ENCODE measurements at places on chromosomes 13 and 19.

GRCh38 chr13:99342723-99343315, 35.6 kb upstream of the GPR183 start:
- DNase-seq: no peak

GRCh38 chr13:56561327-56561726, 579.4 kb upstream of the PRR20A start:
- DNase-seq: no peak

GRCh38 chr13:60242043-60242595, 78.4 kb upstream of the DIAPH3 start:
- DNase-seq: no peak

DNA sequence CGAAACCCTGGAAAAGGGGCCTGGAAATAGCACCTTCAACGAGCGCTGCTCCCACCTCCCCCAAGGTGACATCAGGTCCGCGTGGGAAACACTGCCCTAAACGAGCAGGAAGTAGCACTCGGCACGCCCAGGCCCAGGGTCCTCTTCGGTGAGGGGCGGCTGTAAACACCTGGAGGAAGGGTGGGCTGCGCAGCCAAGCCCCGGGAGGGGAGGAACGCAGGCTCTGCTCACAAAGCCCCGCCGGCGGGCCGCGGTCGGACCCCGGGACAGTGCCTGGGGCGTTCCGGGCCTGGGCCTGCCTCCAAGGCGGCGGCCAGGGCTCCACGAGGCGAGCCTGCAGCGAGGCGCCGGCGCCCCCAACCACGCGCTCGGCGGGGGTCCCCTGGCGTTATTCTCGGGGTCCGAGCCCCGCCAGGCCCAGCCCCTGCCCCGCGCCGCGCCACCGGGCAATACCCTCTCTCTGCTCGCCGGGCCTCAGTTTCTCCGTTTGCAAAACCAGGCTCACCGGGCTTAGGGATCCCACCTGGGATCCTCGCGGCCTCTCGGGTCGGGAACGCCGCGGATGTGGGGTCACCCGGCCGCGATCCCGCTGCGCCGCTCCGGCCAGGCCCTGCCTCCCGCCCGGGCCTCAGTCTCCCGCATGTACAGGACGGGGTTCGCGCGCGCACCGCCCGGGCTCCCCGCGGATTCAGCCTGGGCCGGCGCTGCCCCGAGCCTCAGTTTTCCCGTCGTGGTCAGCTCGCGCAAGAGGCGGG, 630 bp downstream of the RNF126 start:
- DNase-seq: peak; percentile 75

DNA sequence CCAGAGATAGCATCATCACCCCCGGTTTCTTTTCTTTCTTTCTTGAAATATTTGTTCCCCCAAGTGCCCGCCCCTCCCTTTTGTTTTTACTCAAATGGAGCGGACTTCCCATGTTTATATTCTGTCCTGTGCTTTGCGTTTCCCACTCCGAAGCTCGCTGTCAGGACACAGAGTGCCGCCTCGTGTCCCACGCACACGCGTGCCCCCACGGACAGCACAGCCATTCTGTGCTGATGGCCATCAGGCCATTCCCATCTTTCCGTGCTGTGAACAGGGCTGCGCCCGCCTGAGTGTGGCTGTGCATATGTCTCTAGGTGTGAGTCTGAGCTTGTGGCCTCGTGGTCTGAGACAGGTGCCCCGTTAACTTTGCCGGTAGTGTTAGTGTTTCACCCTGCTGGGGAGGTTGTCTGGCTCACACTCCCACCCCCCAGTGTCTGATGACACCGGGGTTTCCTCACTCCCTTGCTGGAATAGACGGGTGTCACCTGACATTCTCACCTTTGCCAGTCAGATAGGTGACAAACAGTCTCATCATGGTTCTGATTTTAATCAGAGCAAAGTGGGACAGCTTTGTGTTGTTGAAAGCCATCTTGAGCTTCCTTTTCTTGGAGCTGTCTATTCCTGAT, 6.9 kb downstream of the PAK4 start:
- DNase-seq: no peak

- no peak for DNase-seq
Measured at GRCh38 chr19:10907925-10908324, 20.5 kb downstream of the YIPF2 start.

DNA sequence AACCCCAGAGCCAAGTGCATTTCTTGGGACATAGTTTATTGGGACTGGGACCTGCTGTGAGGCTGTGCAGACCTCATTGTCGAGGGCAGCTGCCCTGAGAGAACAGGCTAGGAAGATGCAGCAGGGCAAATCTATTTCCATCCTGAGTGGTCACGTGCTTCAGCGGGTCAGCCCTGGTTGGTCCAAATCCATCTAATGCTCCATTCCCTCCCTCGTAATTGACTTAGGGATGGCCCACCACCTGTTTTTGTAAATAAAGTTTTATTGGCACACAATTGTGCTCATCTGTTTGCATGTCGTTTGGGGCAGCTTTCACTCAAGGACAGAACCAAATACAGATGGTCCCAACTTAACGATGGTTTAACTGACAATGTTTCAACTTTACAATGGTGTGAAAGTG, 75.5 kb upstream of the ADGRE5 start:
- no peak for DNase-seq

- DNase-seq: no peak
Measured at GRCh38 chr13:45928843-45929242, 77.3 kb upstream of the SIAH3 start.

DNA sequence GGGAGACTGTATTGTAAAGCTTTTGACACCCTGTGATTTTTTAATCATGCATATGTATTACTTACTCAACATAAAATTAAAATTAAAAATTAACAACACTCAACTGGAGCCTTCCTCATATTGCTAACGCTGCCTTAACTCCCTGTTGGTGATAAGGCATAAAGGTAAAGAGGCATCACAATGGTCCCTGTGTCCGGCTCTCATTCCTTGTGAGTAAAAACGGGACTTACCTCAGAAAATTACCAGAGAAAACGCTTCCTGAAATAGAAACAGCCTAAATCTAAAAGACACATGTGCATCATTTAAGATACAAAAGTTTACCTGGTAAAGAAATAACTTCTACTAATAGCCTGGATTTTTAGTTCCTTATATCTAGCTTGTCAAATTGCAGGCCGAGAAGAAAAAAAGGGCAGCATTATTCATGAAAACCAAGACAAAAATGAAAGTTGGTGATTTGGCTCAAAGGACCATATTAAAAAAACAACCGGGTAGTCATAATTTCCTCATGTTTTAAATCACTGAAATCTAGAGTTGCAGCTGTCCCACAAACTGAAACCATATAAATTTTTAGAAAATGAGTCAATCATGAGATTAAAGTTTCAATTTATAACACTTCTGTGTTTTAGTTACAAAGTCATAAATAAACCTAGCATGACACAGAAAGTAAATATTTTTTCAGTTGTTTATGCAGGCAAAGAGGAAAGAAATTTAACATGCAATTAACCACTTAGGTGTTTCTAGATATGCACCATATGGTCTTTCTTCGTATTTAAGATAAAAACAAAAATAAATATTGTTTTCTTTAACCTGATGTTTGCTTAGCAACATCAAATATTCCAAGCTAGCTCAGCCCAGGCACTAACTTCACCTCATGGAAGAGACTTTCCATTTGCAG, 94.7 kb downstream of the MIPEP start:
- DNase-seq: no peak

GRCh38 chr19:32022731-32023563, 322.5 kb upstream of the ZNF507 start:
- no peak for DNase-seq

- DNase-seq: no peak
Measured at GRCh38 chr13:107367258-107367657, 799.3 kb upstream of the ARGLU1 start.

GRCh38 chr13:74990992-74991391, 491.0 kb downstream of the TBC1D4 start:
- no peak for DNase-seq

- no peak for DNase-seq
Measured at GRCh38 chr13:35771898-35772297, 295.4 kb upstream of the MAB21L1 start.

DNA sequence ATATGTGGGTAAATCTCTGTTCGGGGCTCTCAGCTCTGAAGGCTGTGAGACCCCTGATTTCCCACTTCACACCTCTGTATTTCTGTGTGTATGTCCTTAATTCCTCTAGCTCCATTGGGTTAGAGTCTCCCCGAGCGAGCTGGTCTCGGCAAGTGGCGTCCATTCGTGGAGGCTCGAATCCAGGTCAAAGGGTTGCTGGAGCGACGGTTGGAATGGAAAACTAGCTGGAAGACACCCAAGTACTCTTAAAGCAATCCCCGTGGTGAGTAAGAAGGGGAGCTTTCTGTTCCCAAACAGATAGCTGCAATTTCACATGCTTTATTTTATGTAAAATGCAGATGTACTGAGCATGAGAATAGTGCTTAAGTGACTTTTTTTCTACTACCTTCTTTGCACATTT, 277.5 kb upstream of the SGCG start:
- no peak for DNase-seq

- DNase-seq: no peak
Measured at GRCh38 chr19:993361-993830, 6.8 kb upstream of the GRIN3B start.

- no peak for DNase-seq
Measured at GRCh38 chr13:57637515-57637914, 6.0 kb downstream of the PCDH17 start.
